ENCODE measurements at places on chromosomes 2 and 18.

DNA sequence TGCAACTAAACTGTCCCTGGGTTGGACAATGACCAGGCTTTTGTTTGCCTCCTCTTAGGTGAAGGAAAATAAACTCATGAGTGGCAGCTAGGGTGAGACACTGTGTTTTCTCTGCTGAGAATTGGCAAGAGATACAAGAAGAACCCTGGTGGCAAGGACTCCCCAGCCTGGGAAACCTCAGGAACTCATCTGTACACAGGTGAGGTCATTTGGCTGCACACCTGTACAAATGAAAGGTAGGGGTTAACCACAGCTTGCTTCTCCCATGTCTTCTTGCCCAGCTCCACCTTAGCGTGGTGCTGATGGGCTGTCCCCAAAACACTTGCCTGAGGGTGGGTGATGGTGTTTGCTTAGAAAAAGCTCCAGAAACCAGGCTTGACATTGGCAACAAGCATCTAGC lies 97.2 kb upstream of the FAM136A start:
- no peak for DNase-seq

GRCh38 chr2:216107320-216107719 lies 1.8 kb upstream of the XRCC5 start:
- no peak for DNase-seq

DNA sequence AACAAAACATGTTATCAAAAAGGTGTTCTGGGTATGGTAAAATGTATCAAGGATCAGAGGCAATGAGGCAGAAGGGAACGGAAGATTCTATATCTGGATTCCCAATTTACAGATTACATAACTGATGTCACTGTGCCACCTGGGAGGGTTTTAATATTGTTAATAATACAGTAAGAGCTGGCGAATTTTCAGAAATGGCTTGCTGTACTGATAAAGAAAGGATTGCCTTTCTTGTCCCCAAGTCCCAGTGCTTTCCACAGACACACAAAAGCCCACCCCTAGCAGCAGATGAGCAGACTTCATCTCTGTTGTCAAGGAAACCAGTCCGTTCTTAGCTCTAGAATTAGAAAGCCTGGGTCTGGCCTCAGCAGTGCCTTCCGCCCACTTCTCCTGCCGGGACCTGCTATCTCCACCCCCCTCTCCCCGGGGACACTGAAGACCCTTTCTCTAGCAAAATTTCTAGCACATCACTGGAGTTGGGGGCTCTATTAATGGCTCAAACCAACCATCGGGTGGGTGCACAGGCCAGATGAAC lies 34.3 kb downstream of the ADD2 start:
- DNase-seq, result no peak

DNA sequence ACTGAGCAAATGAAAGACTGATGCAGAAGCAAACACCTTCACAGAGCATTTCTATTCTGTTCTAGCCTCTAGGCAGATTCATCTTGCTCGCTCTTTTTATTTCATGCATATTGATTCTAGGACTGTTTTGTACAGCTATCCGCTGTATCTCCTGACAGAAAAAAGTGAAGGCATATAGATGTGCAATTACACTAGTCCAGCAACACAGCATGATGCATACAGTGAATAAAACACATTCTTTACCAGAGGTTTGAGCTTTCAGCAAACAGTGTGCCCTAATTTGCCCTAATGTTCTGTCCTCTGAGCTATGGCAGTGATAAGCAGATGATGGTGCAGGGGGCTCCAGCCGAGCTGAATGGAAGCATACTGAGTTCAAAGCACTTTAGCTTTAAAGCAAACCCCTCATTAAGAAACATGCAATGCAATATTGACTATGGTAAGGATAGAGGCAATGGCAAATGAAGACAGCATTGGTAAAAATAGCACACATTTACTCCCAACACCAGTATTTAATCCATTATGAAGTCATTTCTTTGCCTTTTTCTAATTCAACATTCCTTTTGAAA lies 141.2 kb upstream of the RGPD4 start:
- no peak for DNase-seq

DNA sequence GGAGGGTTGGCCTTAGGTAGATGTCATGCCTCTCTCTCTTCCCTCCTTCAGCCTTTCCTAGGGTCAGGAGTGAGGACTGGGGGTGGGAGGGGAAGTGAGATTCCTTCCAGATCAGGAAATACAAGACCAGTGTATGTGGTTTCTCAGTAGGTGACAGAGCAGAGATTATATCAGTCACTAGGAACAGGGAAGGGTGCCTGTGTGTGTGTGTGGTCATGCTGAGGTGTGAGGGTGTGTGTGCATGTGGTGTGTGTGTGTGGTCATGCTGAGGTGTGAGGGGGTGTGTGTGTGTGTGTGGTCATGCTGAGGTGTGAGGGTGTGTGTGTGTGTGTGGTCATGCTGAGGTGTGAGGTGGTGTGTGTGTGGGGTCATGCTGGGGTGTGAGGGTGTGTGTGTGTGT lies 259.8 kb downstream of the LOXHD1 start:
- no peak for DNase-seq

DNA sequence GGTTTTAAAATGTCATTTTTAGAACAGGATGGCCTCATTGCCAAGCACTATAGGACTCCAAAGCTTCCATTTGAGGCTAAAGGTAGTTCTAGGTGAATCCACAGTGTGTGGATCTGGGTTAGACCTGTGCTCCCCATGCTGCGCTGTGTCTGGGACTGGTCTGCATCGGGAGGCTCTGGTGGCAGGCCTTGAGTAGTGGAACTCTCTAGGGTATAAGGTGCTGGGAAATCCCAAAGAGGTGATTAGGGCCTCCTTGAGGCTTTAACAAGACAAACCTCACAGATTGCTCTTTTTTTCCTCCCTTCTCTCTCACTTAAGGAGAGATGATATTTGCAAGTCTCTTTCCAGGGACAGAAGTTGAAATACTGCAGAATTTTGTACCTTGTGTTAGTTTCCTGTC lies 9.3 kb downstream of the SEC11C start:
- DNase-seq, result no peak

DNA sequence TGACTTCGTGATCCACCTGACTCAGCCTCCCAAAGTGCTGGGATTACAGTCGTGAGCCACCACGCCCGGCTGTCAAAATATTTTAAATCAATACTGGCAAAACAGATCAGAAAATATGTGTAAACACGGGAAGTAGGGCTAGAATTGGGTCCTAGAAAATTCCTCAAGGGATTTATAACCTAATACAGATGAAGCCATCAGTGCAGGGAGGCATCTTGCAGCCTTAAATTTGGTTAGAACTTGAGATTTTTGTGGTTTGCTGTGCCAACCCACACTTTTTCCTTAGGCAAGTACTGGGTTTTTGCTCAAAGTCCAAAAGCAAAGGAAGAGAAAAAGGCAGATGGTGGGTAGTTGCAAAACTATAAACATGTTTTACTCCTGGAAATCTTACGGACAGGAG lies 33.7 kb upstream of the NFE2L2 start:
- no peak for DNase-seq

GRCh38 chr2:38444247-38444646 lies 67.2 kb upstream of the ATL2 start:
- peak; percentile 51 for DNase-seq

DNA sequence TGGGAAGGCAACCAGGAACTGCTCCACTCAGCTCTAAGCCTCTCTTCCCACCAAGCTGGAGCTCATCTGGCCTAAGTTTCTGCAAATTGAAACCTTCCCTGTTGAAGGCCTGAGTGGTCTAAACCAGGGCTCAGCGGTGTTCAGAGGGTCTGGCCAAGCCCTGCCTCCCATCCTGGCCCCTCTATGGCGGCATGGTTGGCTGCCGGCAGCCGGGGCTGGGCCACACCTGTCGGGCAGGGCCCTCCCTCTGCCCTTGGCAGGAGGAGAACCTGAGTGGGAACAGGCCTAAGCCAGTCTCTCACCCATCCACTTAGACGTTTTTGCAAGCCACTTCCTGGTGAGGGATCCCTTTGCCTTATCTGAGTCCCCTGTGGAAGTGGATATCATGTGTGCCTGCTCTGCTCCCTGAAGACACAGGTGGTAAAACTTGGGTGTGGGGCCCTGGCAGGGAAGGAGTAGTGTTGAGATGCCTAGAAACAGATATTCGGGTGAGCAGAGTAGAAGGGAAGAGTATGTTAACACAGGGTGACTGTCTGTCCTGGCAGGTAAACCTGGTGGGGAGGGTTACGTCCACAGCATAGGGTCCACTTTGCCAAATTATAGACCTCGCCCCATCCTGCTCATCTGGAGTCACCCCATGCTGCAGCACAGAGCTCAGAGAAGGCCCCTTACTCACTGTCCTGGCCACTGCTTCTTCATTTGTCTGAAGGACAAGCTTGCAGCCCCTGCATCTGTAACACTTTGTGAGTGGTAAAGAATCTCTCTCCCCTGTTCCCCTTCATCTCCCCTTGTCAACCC lies 63.0 kb upstream of the SIX2 start:
- no peak for DNase-seq

DNA sequence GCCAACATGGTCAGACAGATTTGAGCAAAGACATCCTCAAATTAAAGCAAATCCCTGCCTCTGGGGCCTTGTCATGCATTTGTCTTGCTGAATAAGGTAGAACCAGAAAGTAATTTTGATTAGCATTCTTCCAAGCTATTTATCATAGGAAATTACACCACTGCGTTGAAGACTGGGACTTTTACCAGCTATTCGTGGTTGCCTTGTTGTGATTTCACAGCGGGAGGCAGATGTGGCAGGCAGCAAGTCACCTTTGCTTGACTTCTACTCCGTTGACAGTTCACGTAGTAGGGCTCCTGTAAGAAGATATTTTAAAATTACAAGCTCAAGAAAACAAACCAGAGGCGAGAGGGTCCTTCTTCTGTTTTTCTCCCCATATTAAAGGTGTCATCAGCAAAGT lies 80.6 kb downstream of the EN1 start:
- no peak for DNase-seq

DNA sequence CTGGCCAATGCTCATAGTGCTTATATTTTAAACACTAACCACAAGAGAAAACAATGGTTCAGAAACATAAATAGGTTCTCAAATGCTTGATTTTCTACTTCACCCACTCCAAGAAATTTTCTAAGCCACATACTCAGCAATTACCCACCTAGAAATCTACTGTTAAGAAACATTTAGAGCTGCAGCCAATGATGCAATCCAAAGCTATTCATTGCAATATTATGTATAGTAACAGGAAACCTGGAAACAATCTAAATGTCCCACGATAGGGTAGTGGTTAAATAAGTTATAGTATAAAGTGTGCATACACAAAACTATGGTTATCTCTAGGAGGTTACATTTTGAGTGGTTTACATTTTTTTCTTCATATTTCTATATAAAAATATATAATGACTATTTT lies 5.7 kb downstream of the FAM237A start:
- no peak for DNase-seq
